ENCODE measurements at places on chromosomes 6 and 20.

DNA sequence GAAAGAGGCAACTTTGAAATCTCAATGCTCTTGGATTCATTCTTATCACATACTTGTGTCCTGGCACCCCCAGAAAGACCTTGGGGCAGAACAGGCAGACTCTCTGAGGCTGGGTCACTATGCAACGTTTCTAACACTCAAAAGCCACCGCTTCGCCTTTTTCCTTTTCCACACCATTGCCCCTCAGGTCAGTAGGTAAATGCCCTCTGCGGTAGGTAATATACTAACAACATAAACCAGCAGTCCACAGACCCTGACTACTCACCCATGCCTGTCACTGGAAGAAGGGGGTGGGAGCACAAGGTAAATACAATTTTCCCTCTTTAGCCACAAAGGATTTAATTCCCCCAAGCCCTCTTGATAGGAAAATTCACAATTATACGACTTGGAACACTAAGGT, 6.5 kb upstream of the SPTLC3 start:
- no peak for DNase-seq

DNA sequence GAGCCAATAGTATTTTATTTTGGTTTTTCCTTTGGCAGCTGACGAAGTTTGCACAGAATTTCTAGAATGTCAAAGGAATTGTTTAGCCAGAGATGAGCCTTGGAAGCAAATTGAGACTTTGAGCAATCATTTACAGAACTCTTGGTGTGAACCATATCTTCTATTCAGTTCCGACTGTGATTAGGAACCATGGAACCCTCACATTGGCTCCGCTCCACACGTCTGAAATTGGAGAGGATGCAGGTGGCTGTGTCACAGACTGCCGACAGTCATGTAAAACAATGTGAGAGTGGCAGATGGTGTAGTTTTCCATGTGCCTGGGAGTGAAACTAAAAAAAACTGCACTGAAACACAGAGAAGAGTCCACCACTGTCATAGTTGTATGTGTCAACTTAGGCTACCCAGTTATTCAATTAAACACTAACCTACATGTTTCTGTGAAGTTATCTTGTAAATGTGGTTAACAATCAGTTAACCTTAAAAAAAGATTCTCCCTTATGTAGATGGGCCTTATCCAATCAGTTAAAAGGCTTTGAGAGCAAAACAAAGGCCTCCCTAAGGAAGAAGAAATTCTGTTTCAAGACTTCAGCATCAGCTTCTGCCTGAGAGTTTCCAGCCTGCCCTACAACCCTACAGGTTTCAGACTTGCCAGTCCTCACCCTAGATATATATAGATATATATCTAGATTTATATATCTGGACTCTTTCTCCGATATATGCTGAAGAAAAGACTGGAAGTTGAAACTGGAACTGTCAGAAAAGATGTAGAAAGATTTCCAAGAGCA, 3.3 kb upstream of the HMGN4 start:
- DNase-seq, result no peak

- no peak for DNase-seq
Observed at GRCh38 chr20:58117944-58118343, 110.5 kb downstream of the ANKRD60 start.

DNA sequence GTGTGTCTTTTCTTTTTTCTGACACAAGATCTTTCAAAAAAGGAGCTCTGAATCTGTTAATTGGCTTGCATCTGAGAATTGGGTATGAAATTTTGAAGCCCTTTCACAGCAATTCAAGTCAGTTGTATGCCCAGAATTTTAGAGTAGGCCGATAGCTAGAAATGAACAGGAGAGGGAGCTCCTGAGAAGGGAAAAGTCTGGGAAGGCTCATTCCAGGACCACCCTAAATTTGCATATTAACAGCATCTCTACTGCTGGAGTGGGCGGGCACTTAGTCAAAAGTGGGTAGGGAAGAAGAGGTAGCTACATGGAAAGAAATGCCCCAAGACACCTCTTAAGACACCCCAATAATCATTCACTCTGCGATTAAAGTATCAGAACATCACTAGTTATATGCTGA, 928.3 kb downstream of the TBC1D32 start:
- no peak for DNase-seq

DNA sequence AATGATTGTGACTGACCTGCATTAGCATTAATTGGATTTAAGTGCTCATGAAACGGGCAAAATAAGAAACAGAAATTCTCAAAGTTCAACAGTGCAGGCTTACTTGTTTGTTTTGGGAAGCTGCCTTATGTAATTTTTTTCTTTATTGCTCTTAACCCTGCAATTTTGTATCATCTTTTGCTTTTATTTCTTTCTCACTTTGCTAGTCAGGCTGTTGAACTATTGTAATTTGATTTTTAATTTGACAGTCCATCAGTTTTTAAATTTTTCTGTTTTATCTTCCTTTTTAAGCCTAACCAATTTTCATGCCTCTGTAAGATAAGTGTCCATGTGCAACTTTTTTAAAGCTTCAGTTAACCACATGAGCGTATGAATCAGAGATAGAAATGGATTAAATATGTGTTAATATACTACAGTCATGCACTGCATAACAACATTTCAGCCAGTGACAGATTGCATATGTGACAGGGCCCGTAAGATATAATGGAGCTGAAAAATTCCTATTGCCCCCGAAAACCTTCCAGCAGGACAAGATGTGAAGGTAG, 44.6 kb downstream of the PEX7 start:
- peak; percentile 36 for DNase-seq

Measured in stromal cell of bone marrow (primary cell).